ENCODE measurements at places on chromosomes 4 and X.
A peak's percentile ranks its signal among the peaks of the same experiment; 100 is the strongest.

DNA sequence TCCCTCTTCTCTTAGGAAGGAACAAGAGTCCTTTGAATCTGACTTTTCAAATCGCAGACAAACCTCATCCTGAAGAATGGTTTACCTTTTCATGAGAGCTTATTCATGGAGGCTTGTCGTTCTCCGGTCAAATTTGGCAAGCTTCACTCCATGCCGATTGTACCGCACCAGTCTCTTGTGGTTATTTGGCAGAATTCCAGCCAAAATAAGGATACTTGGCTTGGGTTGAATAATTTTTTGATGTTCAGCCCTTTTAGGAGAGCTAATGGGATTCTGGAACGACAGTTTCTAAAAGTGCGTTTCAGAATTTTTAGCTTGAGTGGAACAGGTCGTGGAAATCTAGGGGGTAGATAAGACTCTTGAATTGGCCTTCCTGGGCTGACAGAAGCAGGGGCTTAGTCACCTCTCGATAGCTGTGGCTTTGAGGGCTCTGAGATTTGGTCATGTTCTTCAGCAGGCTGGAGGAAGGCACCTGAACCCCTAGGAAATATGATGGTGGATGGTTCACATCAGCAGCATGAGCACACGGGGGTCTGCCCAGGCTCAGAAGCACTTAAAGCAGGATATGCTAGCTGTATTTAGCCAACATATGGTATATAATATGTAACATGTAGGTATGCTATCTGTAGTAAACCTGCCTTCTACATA lies 1.5 kb downstream of the KLHL2 start:
- H3K36me3 ChIP-seq, result no peaks in the 10 kb centered on the region
- H3K4me3 ChIP-seq, result peak overlapping the region; percentile 86
- H3K4me1 ChIP-seq, result peaks cover 4% of the 10 kb centered on the region
- no peak for DNase-seq
- H3K27ac ChIP-seq, result no peak overlapping the region
- H3K27me3 ChIP-seq, result no peaks in the 10 kb centered on the region

- H3K36me3 ChIP-seq, result no peaks in the 10 kb centered on the region
- no peaks in the 10 kb centered on the region for H3K27me3 ChIP-seq
- no peak for DNase-seq
Measured at GRCh38 chrX:53374222-53374820, 48.1 kb downstream of the SMC1A start.

DNA sequence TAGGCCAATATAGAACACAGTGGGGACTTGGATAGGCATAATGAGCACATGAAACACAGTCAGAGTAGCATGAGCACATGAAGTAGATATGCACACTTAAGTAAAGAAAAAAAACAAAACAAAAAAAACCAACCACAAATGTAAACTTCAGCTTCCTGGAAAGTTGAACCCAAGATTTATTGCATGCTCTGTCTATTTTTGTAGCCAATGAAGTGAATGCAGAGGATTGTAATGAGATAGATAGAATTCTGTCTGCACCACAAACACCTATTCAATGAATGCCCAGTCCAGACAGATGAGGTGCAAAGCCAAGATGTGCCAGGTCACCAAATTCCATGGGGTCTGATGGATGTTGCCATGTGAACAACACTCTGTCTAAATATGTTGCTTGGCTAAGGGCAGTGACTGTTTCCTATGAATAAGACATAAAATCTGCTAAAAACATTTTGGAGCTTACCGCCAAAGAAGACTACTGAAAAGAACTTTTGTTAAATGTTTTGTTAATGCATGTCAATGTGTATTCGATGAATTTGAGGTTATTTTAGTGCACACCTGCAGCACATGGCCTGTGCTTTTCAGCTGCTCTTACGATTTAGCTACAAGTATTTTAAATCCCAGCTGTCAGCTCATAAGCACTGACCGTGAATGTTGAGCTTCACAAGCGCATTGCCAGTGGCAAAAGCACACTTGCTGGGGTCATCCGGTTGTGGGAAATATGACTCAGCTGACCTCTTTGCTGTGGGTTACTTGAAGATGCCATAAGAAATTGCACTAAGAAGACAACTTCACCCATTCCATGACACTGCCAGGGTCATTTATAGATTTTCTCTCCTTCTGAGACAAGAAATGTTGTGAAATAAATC lies 374.8 kb upstream of the GNPDA2 start:
- no peaks in the 10 kb centered on the region for H3K36me3 ChIP-seq
- H3K4me1 ChIP-seq, result no peaks in the 10 kb centered on the region
- H3K4me3 ChIP-seq, result no peak overlapping the region
- no peak overlapping the region for H3K27ac ChIP-seq
- DNase-seq, result no peak

- no peak overlapping the region for H3K4me3 ChIP-seq
- no peak for DNase-seq
- no peak overlapping the region for H3K27ac ChIP-seq
- H3K4me1 ChIP-seq, result no peaks in the 10 kb centered on the region
- no peaks in the 10 kb centered on the region for H3K27me3 ChIP-seq
- no peaks in the 10 kb centered on the region for H3K36me3 ChIP-seq
Measured at GRCh38 chr4:136121426-136121825, 1410.9 kb downstream of the PCDH18 start.

DNA sequence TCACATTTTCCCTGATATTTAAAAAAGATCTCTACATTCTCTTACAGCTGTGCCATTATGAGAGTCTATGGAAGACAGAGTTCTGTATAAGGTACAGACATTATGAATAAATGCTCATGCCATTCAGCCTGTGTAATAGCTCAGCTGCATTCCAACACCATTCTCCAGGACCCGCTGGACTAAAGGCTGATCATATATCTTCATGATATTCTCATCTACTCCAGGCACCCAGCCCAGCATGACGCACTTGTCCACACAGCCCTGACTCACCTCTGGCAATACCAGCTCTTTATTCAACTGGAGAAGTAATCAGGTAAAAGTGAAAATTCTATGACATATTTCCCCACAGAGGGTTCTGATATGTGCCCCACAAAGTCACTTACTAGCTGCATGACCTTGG lies 437.5 kb upstream of the FGF16 start:
- no peaks in the 10 kb centered on the region for H3K27me3 ChIP-seq
- H3K4me3 ChIP-seq, result no peak overlapping the region
- H3K4me1 ChIP-seq, result no peaks in the 10 kb centered on the region
- H3K27ac ChIP-seq, result no peak overlapping the region
- peak; percentile 21 for DNase-seq
- H3K36me3 ChIP-seq, result no peaks in the 10 kb centered on the region

DNA sequence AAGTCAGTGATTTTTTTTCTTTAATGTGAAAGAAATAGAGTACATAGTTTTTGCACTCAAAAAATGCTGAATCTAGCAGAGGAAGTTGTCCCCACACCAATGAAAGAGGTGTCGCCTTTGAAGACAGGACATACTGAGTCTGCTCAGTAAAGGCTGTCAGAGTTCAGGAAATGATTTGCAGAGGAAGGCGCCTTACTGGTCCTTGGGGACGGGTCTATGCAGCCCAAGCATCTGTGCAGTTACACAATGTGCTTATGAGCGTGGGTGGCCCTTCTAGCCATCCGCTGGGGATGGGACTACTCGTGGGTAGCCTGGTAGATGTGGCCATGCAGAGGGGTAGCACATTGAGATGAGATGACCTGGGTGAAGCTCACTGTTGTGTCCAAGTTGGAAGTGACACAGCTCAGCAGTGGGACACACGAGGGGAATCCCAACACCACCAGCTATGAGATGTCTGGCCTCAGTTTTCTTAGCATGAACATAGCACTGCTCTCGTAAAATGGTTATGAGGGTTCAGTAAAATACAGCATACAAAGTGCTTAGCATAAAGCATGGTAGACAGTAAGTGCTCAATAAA lies 116.5 kb upstream of the RBPJ start:
- DNase-seq, result no peak
- no peaks in the 10 kb centered on the region for H3K27me3 ChIP-seq
- no peak overlapping the region for H3K4me3 ChIP-seq
- H3K4me1 ChIP-seq, result peaks cover 4% of the 10 kb centered on the region

DNA sequence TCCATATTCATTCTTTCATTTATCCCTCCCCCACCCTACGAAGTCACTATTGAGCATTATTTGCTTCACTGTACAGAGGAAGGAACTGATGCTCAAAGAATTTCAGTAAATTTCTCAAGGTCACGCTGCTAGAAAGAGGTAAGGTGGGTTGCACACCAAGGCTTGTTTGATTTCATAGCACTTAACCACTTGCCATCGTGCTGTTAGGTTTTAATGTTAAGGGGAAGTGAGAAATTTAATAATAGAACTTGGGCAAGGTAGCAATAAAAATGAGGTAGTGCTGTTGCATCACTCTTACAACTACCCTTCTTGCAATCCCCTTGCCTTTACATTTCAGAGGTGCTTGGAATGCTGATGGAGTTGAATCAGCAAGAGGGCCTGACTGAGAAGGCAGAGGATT lies 343.1 kb downstream of the MID1IP1 start:
- H3K27me3 ChIP-seq, result no peaks in the 10 kb centered on the region
- H3K4me1 ChIP-seq, result no peaks in the 10 kb centered on the region
- H3K27ac ChIP-seq, result no peak overlapping the region
- DNase-seq, result no peak

DNA sequence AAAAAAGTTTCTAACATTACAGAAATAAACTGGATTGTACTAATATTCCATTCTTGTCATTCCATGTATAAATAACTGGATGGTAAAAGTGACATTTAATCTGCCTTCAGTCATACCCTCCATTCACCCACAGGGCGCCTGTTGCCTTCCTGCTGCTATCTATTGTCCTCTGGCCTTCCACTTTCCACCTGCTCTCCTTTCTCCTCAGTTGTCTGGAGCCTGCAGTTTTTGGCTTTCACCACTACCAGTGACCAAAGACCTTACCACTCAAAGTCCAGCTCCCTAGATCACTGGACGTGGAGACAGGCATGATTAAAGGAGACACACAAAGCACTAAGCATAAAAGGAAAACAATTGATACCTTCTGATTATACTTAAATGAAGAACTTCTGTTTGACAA lies 46.2 kb upstream of the NHS start:
- no peak overlapping the region for H3K4me3 ChIP-seq
- no peak for DNase-seq
- H3K36me3 ChIP-seq, result no peaks in the 10 kb centered on the region

DNA sequence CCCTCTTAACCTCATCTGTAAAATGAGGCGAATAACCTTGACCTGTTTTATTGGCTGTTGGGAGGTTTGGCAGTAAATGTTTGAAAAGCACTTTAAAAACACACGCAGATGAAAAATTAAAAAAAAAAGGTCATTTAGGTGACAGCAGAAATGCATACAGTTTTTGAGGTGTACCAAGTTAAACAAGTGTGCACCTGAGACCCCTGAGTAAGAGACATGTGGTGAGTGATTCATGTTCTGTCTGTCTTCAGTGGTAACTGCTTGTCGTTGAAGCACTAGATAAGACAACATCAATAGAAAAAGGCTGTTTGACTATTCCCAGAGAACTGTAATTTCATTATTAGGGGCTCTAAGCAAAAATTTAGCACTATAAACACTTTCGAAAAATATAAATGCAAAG lies 608.4 kb upstream of the PITX2 start:
- no peak overlapping the region for H3K27ac ChIP-seq
- peaks cover 4% of the 10 kb centered on the region for H3K27me3 ChIP-seq
- no peak overlapping the region for H3K4me3 ChIP-seq
- no peaks in the 10 kb centered on the region for H3K36me3 ChIP-seq

- no peaks in the 10 kb centered on the region for H3K36me3 ChIP-seq
- no peak overlapping the region for H3K4me3 ChIP-seq
- DNase-seq, result no peak
- H3K27me3 ChIP-seq, result no peaks in the 10 kb centered on the region
- H3K27ac ChIP-seq, result no peak overlapping the region
Measured at GRCh38 chrX:96538104-96538725, 146.4 kb upstream of the DIAPH2 start.

DNA sequence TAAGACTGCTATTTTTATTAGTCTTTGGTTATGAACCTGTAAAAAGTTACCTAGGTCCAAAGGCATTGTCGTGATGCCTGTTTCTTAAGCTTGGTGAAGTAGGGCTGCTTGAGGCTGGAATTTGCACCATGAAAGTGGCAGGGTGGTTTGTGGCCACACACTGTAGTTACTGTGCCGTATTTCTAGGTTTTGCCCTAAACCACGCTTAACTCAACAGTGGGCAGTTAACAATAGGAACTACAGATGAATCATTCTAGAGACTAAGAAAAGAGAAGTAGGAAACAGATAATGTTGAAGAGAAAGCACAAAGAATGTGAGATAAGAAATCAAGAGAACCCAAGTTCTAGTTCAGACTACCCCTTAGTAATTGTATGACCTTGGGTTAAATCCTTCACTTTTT lies 11.5 kb downstream of the ETNPPL start:
- H3K27me3 ChIP-seq, result no peaks in the 10 kb centered on the region
- no peak for DNase-seq
- H3K4me1 ChIP-seq, result no peaks in the 10 kb centered on the region
- H3K36me3 ChIP-seq, result no peaks in the 10 kb centered on the region
- no peak overlapping the region for H3K27ac ChIP-seq

- H3K27ac ChIP-seq, result no peak overlapping the region
- no peaks in the 10 kb centered on the region for H3K36me3 ChIP-seq
- no peak for DNase-seq
- no peaks in the 10 kb centered on the region for H3K27me3 ChIP-seq
- H3K4me3 ChIP-seq, result no peak overlapping the region
- no peaks in the 10 kb centered on the region for H3K4me1 ChIP-seq
Measured at GRCh38 chr4:37425857-37426256, 181.3 kb downstream of the NWD2 start.

- no peak overlapping the region for H3K4me3 ChIP-seq
- no peak overlapping the region for H3K27ac ChIP-seq
- no peaks in the 10 kb centered on the region for H3K36me3 ChIP-seq
Measured at GRCh38 chr4:153518637-153519389, 52.7 kb downstream of the TMEM131L start.

DNA sequence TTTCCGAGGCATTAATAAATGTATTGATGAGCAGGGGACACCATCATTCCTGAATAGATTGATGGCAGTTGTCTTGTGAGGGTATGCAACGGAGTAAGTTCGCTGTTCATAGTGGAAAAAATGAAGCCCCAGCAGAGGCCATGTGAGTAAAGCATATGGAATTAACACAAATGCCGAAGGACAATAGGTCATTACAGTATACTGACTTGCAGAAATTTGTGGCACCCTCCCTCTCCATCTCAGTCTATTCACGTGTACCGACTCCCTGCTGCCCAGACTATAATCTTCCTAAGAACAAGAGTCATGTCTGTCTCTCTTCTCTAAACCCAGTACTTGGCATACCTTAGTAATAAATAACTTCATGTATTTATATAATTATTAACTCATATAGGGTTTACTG lies 47.1 kb upstream of the PCDH10 start:
- H3K27me3 ChIP-seq, result no peaks in the 10 kb centered on the region
- no peaks in the 10 kb centered on the region for H3K4me1 ChIP-seq
- no peak for DNase-seq
- H3K4me3 ChIP-seq, result no peak overlapping the region
- no peaks in the 10 kb centered on the region for H3K36me3 ChIP-seq
- no peak overlapping the region for H3K27ac ChIP-seq

GRCh38 chrX:136814847-136815750 lies 34.4 kb upstream of the ARHGEF6 start:
- DNase-seq, result no peak
- H3K4me1 ChIP-seq, result no peaks in the 10 kb centered on the region
- no peaks in the 10 kb centered on the region for H3K27me3 ChIP-seq
- no peaks in the 10 kb centered on the region for H3K36me3 ChIP-seq
- no peak overlapping the region for H3K27ac ChIP-seq
